Bladder microvascular endothelial cell (primary cell): ENCODE measurements at places on chromosomes 5 and 9. TPM values are rescaled to one million over a fixed set of nuclear protein-coding genes. Genes with fewer than 3 reads are reported as not detected.

LCN12 gene
- total RNA-seq = 0.19 TPM in 1 of 2 replicates, not detected in the other

FCN2 gene
- not detected in 2 replicates for total RNA-seq

ADAMTS6 gene
- 28.0 and 174 TPM in 2 replicates for total RNA-seq

SLC6A3 gene
- total RNA-seq = not detected in 2 replicates

DRD1 gene
- under 0.01 TPM in 1 of 2 replicates, not detected in the other for total RNA-seq

VCAN gene
- 3.6 and 7.9 TPM in 2 replicates for total RNA-seq

KDM4C gene
- 15.5 and 34.7 TPM in 2 replicates for total RNA-seq
